ENCODE measurements at places on chromosomes 6 and 20.
A peak's percentile ranks its signal among the peaks of the same experiment; 100 is the strongest.

DNA sequence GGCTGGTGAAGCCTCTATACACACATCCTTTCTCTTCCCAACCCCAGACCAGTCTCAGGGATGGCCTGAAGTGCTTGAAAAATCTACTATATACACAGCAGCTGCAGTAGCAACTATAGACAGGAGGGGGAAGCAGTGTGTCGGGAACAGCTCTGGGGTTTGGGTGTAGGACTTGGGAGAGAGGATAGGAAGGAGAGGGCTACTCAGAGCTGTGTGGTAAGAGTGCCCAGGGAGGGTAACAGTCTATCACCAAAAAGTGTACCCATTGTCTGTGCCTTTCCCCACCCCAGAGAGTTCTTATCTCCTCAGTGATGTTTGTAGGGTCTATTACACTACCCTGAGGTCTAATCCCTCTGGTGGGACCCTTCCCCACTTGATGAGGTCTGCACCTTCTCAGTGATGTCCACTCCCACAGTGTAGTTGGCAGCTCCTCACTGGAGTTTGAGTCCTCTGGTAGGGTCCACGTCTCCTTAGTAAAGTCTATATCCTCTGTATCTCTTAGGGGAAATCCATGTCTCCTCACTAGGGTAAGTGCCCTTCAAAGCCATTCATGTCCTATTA lies 1.5 kb upstream of the GGT7 start:
- peak; percentile 85 for DNase-seq

- peak; percentile 77 for DNase-seq
Measured at GRCh38 chr6:11262242-11262641, 29.8 kb upstream of the NEDD9 start.

DNA sequence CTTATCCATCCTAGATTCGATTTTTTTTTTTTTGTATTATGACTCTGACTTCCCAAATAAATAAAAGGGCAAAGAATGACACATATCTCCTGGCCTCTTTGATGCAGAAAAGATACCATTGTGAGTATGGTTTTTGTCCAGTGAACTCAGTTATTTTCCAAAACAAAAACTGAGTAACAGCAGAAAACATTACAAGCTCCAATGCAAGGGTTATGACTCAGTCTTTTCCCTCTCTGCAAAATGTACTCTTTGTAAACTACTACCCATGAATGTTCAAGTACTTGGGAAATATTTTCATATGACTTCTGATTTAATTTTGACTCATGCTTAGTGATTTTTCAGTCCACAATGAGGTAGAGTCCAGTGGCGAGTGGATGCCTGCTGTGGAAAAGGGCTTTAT lies 355.3 kb downstream of the RNF144B start:
- no peak for DNase-seq

- DNase-seq, result no peak
Measured at GRCh38 chr6:34773916-34774315, 16.6 kb downstream of the SNRPC start.

GRCh38 chr6:129188795-129189194 lies 305.9 kb downstream of the LAMA2 start:
- DNase-seq, result no peak

GRCh38 chr6:142756215-142756630 lies 188.8 kb downstream of the HIVEP2 start:
- DNase-seq, result no peak

- no peak for DNase-seq
Measured at GRCh38 chr6:93962566-93962965, 543.2 kb upstream of the EPHA7 start.

GRCh38 chr20:13141546-13141945 lies 79.5 kb upstream of the ISM1 start:
- DNase-seq, result no peak

GRCh38 chr6:19325335-19325789 lies 511.8 kb upstream of the ID4 start:
- DNase-seq, result peak; percentile 31

- DNase-seq, result no peak
Measured at GRCh38 chr6:37056439-37057127, 51.1 kb downstream of the FGD2 start.

GRCh38 chr6:51934098-51934497 lies 153.3 kb downstream of the PKHD1 start:
- DNase-seq, result no peak

DNA sequence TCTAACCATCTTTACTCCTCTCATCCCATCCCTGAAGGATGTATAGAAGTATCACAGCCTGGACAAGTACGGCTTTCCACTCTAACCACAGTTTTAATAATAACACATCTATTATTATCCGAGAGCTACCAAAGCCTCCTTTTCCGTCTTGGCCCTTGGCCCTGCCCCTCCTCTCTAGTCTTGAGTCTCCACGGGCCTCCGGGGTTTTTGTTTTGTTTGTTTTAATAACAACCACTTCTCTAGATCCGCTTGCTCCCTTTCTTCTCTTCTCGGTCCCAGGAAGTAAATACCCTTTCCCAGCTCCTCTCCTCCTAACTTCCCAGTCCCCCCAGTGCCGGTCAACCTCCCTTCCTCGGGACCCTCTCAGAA lies 661 bp downstream of the LCA5 start:
- peak; percentile 60 for DNase-seq

DNA sequence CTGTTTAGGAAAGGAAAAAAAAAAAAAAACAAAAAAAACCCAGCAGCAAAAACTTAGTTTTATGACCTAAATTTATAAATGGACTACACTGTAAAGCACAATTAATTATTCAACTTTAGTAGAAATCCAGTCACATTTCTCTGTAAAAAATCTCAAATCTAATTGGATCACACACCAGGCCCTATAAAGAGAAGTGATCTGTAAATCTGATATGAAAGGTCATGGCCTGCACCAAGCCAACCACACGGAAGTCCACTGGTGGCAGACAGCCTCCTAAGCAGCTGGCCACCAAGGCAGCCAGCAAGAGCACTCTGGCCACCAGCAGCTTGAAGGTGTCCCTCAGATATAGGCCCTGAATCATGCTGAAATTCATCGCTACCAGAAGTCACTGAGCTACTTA lies 131.6 kb downstream of the HFE start:
- no peak for DNase-seq

- DNase-seq, result peak; percentile 53
Measured at GRCh38 chr6:32700391-32701040, 34.1 kb upstream of the HLA-DQB1 start.

- no peak for DNase-seq
Measured at GRCh38 chr20:61451953-61452352, 199.9 kb downstream of the CDH4 start.

- DNase-seq, result no peak
Measured at GRCh38 chr20:10774357-10774943, 100.7 kb upstream of the JAG1 start.

- DNase-seq, result no peak
Measured at GRCh38 chr6:160015778-160016684, 47.1 kb downstream of the IGF2R start.

- no peak for DNase-seq
Measured at GRCh38 chr6:103707596-103708325, 1152.0 kb downstream of the HACE1 start.

DNA sequence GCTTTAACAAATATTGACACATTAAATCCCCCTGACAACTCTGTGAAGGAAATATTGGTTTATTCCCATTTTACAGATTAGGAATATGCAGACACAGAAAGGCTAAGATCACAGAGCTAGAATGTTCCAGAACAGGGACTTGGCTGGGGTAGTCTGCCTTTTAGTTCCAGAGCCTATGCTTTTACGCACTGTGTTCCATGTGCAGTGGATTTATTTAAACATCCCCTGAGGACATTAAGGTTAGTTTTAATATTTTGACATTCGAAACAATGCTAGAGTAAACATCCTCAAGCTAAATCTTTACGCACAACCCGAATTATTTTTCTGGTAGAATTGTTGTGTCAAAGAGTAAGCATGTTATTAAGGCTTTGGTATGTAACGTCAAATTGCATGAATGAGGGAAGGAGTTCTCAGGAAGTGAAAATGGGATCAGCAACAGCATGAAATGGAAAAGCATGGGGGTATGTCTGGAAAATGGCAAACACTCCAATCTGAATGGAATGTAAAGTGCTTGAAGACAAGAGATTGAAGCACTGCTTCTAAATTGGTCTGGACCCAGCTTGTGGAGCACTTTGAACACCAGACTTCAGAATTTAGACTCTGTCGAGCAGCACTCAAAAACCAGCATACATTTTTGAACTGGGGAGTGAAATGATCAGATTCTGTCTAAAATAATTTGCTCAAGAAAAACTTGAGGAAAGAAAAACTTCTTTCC lies 429.9 kb downstream of the CD83 start:
- DNase-seq, result no peak
